Right atrium auricular region (tissue), 2 donors: ENCODE measurements at places on chromosomes 11 and 22. TPM values are rescaled to one million over a fixed set of nuclear protein-coding genes. Genes with fewer than 3 reads are reported as not detected.

Gene VPREB3
- not detected for total RNA-seq

Gene ABCG4
- 1.8 TPM for total RNA-seq

Gene CARNS1
- total RNA-seq: 9.7 TPM

Gene DKK3
- total RNA-seq: 2,934 TPM

DNA sequence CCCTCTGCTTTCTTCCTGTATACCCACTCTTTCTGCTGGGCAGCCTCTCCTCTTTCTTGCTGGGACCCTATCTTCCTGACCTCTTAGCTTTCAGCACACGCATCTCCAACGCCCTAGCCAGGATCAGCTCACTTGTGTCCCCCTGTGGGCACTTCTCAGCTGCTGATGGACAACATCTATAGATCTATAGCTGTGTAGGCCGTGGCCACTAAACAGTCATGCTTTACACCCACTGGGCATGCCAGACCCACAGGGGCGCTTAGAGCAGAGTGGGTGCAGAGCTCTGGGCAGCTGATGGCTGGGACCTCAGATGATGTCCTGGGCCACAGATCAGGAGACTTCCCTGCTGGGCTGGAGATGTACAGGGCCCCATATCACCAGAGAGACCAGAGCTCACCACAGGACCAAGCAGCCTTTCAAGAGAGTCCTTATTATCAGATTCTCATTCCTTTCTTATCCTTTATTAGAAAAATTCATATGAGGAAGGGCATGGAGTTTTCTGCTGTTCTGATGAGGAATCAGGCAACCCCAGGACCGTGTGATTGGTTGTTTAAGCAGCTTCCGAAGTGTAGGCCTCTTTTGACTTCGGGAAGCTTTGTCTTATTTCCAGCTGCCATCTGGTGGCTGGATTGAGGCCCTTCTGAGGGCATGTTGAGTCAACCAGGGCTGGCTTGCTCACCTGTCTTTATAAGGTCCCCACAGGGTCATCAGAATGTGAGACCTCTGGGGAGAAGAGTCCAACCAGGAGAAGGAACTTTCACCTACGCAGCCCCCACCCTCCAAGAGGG is 60.5 kb downstream of the OSBP2 start:
- DNase-seq: no peak

DNA sequence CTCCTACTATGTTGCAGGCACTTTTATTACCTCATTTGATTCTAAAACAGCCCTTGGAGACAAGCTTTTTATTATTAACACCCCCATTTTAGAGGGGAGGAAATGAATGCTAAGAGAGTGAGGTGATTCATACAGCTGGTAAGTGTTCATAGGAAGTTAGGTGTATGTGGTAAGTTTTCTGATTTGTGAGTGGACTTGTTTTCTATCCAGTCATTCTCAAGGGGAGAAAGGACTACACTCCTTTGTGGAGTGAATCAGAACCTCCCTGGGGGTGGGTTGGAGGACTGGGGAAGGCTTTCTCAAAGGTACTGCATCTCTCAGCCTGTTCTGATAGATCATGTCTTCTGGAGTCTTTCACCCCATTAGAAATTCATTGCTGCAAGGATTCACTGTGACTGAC is 23.5 kb downstream of the PKNOX2 start:
- DNase-seq: no peak

DNA sequence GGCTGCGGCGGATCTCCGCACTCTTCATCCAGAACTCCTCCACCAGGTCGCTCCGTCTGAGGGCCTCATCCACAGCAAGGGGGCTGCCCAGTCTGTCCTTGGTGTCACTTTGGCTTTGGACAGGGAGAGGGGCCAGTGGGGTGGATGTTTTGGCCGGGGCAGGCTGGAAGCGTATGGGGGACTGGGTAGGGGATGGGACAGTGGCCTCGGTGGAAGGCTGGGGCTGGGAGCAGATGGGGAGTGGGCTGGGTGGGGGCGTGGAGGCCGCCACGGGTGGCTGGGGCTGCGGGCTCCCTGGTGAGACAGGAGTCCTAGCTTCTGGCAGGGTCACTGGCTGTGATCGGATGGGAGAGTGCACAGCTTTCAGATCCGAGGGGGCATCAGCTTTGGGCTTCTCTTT is 44.4 kb upstream of the BID start:
- no peak for DNase-seq

- DNase-seq: peak; percentile 89
Measured at GRCh38 chr11:727859-728748, 19.2 kb upstream of the TALDO1 start.
